COLO829 (cell line): ENCODE measurements at places on chromosomes 6 and 20.

DNA sequence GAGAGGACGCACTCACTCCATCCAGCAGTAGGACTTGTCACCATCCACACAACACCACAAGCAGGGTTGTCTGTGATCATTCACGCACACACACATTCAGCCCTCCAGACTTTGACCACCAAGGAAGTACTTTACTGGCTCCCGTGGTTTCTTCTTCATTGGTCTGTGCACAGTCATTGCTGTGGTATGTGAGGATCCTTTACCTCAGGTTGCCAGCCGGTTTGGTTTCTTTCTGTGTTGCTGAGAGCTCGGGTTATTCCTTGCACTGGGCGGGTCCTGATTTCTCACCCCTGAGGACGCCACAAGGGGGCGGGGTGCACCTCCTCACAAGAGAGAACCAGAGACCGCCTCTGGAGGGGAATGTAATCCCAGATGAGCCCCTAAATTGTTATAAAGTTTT, 11.2 kb downstream of the SLC35A1 start:
- no peak for DNase-seq

DNA sequence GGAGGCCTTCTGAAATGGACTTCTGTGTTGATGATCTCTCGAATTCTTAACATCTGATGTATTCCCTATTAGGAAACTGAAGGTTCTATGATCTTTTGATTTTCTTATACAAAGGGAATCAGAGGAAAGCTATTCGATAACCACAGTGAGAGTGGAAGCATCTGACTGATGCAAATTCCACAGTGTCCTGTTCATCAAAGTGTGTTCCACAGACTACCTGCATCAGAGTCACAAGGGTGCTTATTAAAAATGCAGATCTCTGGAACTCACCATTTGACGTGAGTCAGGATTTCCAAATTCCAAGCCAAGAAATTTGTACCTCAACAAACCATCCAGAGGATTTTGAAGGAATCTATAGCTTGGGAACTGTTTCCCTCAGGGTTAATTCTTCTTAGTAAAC, 4.4 kb upstream of the MEP1A start:
- DNase-seq: no peak

GRCh38 chr6:142155895-142156757, 9.1 kb downstream of the VTA1 start:
- peak; percentile 26 for DNase-seq

DNA sequence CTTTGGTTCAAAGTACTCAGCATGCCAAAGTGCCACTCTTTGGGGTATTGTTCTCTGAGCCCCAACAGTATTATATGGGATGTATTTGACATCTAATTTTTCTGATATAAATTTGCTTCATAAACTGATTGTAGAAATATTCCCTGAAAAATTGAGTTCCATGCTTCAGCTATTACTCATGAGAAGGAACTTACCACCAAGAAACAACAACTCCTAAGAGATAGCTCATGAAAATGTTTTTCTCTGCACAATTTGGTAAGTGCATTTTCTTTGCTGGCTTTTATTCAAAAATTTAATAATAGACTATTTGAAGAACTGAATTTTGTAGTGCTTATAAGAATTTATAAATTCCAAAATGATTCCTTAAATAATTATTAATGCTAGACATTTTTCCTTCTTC, 12.8 kb upstream of the TPD52L1 start:
- no peak for DNase-seq

DNA sequence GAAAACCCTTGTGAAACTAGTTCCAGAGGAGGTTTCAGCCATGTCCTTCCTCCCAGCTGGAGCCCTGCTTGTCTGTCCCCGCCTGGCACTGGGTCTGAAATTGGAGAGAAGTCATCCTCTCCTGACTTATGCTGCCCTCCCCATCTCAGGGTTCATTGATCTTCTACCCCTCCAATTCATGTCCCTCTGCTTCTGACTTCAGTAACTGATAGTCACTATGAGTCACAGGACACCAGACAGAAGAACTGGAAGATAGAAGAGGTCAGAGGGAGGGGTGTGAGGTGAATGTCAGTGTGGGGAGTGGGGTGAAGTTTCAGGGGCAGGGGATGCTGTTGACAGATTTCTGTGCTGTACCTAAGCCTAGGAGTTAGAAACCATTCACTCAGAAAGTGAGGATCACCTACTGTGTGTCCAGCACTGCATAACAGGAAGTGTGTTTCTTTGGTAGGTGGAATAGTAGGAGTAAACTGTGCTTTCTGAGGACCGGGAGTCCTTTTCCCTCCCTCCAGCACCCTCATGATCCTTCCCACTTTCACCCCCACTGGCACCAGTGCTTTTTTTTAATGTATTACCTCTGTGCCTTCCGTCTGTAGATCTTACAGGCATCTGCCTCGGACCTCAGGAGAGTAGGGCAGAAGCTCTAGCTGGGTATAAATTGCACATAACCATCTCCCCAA, 627 bp upstream of the RPP21 start:
- no peak for DNase-seq
